Activated T-helper 9 cell treated with anti-CD3 and anti-CD28 coated beads, Interleukin-2, amount 50 U/mL, for 16 hours (primary cell): ENCODE measurements at places on chromosomes 1 and 21.
A peak's percentile ranks its signal among the peaks of the same experiment; 100 is the strongest.

DNA sequence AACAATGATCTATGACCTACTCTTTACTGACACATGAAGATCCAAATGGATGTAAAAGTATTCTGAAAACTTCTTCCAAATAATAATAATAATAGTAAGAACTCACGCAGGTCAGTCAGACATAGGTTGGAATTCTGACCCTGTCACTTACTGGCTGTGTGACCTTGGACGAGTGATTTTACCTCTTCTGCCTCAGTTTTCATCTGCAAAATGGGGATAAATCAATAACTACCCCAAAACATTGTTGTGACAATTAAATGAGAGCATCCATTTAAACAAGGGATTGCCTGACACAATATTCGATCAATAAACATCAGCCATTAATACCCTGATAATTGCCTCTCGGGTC, 556 bp downstream of the MECR start:
- no peak for DNase-seq

DNA sequence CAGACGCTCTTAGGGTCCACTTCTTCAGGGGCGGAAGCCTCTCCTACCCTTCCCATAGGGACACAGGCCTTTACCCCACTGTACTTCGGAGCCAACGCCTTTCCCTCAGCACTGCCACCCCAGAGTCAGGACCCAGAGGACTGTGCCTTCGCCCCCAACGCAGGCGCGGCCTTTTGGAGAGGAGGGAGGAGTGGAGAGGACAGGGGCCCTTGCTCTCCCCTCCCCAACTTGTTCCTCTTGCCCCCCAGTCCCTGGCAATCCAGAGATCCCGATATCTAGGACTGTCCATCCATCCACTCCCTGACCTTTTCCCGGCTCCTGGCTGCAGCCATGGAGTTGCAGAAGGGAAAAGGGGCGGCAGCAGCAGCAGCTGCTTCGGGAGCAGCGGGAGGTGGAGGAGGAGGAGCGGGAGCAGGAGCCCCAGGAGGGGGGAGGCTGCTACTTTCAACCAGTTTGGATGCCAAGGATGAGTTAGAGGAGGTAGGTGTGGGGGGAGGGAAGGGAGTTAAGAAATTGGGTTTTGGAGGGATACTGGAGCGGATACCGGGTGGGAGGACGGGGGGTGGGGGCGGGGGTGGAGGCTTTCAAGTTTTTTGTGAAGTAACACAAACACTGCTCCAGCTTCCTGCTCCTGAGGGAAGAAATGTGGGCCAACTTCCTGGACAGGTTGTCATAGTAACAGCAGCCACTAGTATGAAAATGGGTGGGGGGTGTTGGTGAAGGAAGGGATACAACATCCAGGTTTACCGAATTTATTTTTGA, 636 bp downstream of the INTS3 start:
- DNase-seq, result peak; percentile 7

DNA sequence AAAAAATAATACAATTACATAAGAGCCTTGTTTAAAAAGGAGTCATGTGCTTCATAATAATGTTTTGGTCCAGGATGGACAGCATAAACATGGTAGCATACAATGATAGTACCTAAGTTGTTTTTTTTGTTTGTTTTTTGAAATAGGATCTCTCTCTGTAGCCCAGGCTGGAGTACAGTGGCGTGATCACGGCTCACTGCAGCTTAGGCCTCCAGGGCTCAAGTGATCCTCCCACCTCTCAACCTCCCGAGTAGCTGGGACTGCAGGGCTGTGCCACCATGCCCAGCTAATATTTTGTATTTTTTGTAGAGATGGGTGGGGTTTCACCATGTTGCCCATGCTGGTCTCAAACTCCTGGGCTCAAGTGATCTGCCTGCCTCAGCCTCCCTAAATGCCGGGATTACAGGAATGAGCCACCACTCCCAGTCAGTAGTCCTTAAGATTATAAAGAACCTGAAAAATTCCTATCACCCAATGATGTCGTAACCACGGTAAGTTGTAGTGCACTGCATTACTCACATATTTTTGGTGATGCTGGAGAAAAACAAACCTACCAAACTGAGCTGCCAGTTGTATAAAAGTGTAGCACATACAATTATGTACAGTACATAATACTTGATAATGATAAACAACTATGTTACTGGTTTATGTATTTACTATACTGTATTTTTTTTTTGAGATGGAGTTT, 22.4 kb upstream of the RCOR3 start:
- DNase-seq, result no peak

GRCh38 chr1:168050307-168050706, 86.4 kb downstream of the GPR161 start:
- DNase-seq, result no peak

DNA sequence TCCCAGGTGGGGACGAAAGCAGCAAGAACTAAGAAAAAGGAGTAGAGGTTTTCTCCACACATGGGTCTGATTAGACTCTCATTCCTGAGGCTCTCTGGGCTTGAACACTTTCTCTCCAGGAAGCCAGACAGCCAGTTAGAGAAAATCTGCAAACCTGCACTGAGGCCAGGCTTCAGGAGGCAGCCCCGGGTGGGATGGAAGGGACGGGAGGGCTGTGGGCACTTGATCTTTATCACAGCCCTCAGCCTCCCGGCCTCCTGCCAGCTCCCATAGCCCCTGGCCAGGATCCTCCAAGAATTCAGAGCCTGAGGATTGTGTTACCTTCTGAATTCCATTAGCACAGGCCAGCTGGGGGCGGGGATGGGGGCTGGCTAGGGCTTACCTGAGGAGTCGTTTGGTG, 40.1 kb downstream of the SERTAD4 start:
- DNase-seq, result no peak

DNA sequence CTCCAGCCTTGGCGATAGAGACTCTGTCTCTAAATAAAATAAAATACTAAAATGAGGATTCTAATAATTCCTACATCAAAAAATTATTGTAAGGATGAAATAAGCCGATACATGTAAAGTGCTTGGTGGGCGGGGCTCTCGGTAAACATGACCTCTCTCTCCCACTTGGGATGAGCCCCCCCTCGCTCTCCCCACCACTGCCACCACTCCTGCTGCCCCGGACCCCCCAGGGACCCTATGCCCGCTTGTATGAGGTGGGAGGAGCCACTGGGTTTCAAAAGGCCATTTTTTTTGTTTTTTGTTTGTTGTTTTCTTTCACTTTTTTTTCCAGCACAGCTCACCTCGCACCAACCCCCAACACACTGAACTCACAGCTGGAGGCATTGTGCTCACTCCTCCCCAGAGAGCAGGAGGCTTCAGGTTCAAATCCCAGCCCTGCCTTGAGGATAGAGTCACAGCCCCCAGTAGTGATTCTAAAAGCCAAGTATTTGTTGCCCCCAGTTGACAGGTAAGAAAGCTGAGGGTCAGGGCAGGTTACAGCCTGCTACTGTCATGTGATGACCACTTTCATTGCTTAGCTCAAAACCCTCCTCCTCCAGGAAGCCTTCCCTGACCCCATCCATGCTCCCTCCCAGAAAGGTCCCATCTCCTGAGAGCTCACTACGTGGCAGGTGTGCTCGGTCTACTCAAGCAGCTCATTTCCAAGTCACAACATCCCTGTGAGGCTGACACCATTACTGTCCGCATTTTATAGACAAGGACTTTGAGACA, 4.2 kb downstream of the SDC3 start:
- DNase-seq, result no peak

DNA sequence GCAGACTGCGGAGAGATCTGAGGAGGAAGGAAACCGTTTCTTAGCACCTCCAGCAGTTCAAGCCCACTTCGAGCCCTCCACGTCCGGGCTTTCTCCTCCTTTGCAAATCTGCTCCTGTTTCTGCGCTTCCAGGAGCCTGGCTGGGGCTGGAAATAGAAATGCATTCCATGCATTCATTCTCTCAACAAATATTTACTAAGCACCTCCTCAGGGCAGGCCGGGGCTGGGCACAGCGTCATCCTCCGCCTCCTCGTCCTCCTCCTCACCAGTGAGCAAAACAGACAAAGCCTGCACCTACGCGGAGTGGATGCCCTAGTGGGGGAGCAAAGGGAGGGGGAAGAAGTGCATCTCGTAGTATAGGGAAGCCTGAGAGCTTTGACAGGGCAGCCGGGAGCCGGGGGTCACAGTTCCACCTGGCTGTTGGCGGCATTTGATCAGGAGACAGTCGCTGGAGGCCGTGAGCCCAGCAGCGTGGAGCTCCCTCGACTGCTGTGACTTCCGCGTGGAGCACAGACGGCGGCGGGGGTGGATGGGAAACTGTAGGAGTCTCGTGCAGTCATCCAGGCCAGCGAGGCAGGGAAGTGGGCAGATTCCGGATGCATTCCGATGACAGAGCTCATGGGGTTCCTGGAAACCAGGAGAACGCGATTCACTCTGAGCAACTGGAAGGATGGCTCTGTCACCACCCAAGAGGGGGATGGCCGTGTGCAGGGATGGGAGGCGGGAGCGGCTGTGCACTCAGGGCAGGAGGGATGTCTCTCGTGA, 93.5 kb downstream of the SIK1 start:
- DNase-seq, result no peak

- DNase-seq, result no peak
Observed at GRCh38 chr1:87394513-87394912, 65.8 kb downstream of the LMO4 start.

- DNase-seq, result no peak
Observed at GRCh38 chr1:108034396-108034795, 69.4 kb upstream of the VAV3 start.

GRCh38 chr1:90474158-90474557, 242.9 kb downstream of the BARHL2 start:
- no peak for DNase-seq

DNA sequence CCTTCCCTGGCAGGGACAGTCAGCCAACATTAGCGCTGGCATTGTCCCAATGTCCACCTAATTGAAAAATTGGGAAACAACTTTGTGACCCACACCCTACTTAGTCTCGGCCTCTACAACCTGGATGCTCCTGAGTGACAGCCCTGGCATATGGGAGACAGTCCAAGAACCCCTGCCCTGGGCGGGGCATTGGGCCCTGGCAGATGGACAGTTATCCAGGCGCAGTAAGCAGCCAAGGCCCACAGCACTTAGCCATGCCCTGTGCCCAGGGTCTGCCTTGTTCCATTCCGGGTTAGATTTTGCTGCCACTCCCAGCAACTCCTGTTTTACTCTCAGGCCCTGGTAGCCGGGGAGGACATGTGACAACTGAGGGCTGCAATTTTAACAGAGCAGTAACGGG, 50.3 kb downstream of the NFASC start:
- no peak for DNase-seq

GRCh38 chr21:35163411-35163810, 114.3 kb upstream of the RUNX1 start:
- DNase-seq, result no peak

GRCh38 chr21:38377165-38378088, 120.6 kb downstream of the KCNJ15 start:
- DNase-seq, result no peak

DNA sequence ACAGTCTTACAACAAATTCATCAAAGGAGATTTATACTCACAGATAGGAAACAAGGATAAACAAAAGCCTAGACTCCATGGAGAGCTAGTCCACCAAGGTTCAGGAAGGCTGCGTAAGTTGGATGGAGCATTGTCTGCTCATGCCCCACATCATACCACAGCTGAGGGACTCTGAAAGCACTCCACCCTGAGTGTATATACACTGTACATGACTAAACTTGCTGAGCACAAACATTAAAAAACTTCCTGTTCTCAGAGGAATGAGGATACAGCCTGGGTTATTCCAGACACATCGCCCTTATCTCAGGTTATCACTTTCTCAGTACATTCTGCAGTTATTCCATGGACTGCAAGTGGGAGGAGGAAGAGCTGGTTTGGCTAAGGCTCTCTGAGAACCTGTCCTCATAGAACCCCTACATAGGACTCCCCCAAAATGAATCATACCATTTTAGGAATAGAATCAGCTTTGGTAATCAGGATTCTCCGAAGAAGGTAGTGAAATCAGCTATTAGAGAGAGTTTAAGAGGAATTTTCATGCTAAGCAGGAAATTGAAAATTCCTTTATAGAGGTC, 58.0 kb upstream of the PRMT6 start:
- DNase-seq, result no peak

- DNase-seq, result no peak
Observed at GRCh38 chr1:44044071-44044801, 13.0 kb upstream of the SLC6A9 start.
